Activated CD8-positive, alpha-beta memory T cell treated with anti-CD3 and anti-CD28 coated beads, Interleukin-2, amount 10 ng/mL, durations not matched to agents 7 days and 5 days (primary cell): ENCODE measurements at places on chromosomes 13 and 19. TPM values are rescaled to one million over a fixed set of nuclear protein-coding genes. Genes with fewer than 3 reads are reported as not detected.

SIGLEC10 gene
- total RNA-seq: 1.4 TPM

PRX gene
- 0.80 TPM for total RNA-seq

CD209 gene
- total RNA-seq: not detected

ANKRD24 gene
- 0.82 TPM for total RNA-seq

ADM5 gene
- 2.7 TPM for total RNA-seq

ZNF541 gene
- total RNA-seq: 0.32 TPM

PCDH17 gene
- not detected for total RNA-seq
